ENCODE measurements at places on chromosomes 1 and 21.

- DNase-seq: no peak
These were observed 2.3 kb downstream of the ZMYM4 start for GRCh38 chr1:35270836-35271235.

DNA sequence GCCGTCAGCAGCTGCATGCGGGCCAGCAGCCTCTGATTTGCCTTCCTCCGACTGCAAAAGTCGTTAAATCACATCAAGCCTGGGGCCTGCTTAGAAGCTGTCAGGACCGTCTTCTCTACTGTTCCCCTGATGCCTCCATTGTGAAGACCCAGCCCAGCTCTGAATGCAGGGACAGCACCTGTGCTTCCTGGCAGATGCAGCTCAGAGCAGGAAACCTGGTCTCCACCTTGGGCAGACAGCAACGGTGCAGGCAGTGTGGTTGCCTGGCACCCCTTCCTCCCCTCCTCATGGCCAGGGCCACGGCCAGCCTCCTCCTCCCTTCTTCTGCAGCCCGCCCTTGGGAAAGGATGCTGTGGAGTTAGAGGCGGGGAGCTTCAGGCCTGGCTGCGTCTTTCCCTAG is 92.3 kb upstream of the COL6A1 start:
- DNase-seq: no peak

GRCh38 chr1:43348809-43349593 is 9.8 kb upstream of the CDC20 start:
- DNase-seq: no peak

GRCh38 chr1:183554577-183554976 is 35.7 kb downstream of the NCF2 start:
- DNase-seq: no peak

- no peak for DNase-seq
These were observed 550 bp upstream of the SYT11 start for GRCh38 chr1:155858800-155859233.

- DNase-seq: no peak
These were observed 64.6 kb downstream of the TOR3A start for GRCh38 chr1:179146476-179146875.

- no peak for DNase-seq
These were observed 286.7 kb downstream of the PTPRC start for GRCh38 chr1:198925567-198925966.

DNA sequence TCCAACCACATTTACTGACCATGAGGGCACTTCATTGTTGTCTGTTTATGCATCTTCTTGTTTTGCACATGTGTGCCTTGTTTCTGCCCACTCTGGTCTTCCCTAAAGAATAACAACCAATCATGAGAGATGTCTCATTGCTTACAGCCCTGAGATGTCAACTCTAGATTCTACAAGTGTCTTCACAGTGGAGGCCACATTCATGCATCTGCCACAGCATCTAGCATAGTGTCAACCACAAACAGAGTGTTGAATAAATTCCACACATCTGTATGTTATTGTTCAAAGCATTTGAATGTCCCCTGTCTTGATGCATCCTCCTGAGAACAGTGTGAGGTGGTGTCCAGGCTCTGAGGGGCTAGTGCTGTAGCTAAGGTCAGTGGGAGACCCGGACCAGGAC is 43.1 kb downstream of the KCNC4 start:
- no peak for DNase-seq

DNA sequence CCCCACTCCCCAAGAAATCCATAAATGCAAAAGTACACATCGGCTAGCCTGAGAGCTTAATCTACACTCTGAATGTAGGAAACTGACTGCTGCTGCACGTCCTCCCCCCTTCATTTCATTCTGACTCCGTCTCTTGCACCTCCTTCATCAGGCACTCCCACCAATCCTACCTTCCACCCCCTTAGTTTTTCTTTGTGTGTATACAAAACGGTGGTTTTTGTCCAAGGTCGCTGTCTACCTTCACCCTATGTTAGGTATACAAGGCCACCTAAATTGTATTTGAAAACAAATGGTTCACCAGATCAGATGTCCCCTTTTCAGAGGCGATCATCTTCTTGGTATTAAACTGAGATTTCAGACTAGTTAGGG is 1.9 kb downstream of the WDR26 start:
- DNase-seq: peak; percentile 55

DNA sequence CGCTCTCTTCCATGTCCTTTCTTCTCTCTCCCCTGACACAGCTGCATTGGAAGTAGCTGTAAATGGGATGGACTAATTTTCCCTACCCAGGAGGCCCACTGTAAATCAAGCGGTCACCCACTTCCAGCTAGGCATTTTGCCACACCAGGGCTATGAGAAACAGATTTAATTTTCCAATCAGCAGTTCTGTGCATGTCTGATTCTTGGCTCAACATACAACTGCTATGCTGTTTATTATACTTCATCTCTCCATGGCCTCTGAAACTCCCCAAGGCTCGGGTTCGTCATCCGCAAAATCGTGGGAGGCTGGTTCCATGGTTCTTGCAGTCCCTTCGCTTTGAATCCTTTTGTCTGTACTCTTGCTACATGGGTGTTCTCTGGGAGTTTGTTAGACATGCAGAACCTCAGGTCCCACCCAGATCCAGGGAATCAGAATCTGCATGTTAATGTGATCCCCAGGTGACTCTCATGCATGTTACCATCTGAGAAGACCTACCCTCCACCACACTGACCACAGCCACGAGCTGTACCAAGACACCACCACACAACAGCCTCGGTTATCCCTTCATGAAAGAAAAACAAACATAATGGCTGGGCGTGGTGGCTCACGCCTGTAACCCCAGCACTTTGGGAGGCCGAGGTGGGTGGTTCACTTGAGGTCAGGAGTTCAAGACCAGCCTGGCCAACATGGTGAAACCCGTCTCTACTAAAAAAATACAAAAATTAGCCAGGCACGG is 190.5 kb downstream of the GABPA start:
- DNase-seq: no peak

- no peak for DNase-seq
These were observed 270.0 kb downstream of the TRABD2B start for GRCh38 chr1:47727051-47727696.

GRCh38 chr21:25688275-25689155 is 46.2 kb downstream of the ATP5PF start:
- DNase-seq: no peak

DNA sequence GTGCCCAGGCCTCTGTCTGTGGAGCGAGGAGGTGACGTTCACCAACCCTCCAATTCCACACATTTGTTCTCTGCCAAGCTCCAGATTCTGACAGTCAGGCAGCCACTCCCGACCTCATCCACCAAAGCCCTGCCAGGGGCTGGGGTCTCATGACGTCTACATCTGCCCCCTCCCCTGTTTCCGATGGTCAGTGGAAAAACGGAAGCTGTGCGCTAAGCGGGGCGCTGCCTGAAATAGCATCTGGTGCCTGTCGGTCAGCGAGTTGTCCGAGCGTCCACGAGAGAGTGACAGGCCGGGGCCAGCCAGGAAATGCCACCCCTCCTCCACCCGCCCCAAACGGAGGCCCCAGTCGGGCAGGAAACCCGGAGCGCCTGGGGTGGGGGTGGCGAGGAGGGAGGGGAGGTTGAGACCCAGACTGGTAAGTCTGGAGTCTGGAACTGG is 3.2 kb upstream of the TAL1 start:
- no peak for DNase-seq

GRCh38 chr1:200887772-200888348 is 6.8 kb upstream of the INAVA start:
- no peak for DNase-seq

GRCh38 chr1:221775206-221775605 is 33.3 kb upstream of the DUSP10 start:
- no peak for DNase-seq

Data from hematopoietic multipotent progenitor cell treated with erythropoietin and hydrocortisone succinate and interleukin-3 and kit ligand, for 15 days (in vitro differentiated cells).